Left renal pelvis (tissue), 4 donors: ENCODE measurements at places on chromosomes 5 and 9.
A peak's percentile ranks its signal among the peaks of the same experiment; 100 is the strongest.

- no peak for DNase-seq
Measured at GRCh38 chr9:34046784-34047379, 1.8 kb downstream of the UBAP2 start.

- DNase-seq: no peak
Measured at GRCh38 chr5:154210163-154210562, 19.6 kb downstream of the GALNT10 start.

- no peak for DNase-seq
Measured at GRCh38 chr9:107768224-107768623, 278.7 kb upstream of the KLF4 start.

DNA sequence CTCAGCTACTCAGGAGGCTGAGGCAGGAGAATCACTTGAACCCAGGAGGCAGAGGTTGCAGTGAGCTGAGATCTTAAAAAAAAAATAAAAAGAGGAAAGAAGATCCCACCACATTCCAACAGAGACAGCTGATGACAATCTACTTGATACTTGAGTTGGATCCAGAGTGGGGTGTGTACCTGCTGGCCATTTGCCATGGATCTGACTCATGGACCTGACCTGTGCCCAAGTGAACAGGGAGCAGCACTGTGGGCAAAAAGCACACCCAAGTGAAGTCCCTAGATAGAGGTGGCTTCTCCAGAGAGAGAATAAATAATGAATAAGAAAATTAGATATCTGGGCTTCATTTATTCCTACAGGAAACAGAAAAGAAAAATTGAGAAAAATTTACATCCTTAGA lies 81.2 kb upstream of the MIER3 start:
- no peak for DNase-seq

DNA sequence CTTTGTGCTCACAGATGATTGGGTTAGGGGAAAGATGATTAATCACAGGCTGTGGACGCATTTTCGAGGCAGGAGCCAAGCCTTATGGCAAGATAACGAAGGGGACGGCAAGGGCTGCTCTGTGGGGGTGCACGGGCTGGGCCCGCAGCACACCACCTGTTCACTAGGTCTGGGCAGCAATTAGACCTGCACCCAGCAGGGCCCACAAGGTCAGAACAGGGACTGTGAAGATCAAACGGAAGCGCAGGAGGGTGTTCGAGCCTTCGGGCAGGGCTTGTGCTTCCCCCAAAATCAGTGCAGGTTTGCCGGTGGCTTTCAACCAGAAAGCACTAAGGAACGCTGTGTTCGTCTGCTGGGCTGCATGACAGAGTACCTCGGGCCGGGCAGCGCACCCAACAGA lies 73.7 kb downstream of the UBE2QL1 start:
- DNase-seq: no peak

- DNase-seq: no peak
Measured at GRCh38 chr5:50813691-50814090, 147.3 kb downstream of the PARP8 start.

- no peak for DNase-seq
Measured at GRCh38 chr5:54021431-54022164, 288.8 kb downstream of the ARL15 start.

- no peak for DNase-seq
Measured at GRCh38 chr5:110335361-110336066, 391.0 kb downstream of the TMEM232 start.

GRCh38 chr9:70411930-70412831 lies 2.3 kb downstream of the KLF9 start:
- no peak for DNase-seq

DNA sequence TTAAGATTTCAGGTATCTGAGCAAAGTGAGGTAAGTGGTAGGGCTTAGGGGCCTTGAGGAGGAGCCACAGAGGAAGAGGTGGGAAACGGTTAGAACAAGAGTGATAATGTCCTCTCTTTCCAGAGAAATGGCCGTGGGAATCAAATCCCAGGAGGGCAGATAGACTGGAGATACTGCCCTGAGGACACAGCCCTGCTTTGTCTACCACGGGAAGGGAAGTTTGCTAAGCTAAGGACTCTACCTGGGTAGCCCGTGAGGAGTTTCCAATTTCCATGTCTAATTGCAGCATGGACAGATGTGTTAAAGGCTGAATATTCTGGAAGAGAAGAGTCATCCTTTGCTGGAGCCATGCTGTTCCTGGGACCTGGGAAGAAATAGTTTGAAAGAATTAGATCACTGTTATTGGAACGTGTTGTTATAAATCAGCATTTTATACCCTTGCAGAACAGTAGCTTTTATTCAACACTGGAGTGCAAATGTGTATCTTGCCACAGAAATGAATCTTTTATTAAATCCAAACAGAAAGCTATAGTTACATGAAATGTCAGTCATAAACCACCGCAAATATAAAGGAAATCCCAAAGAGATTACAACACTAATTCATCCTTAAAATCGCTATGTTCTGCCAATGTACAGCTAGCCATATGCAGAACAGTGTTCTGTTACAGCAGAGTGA lies 133.2 kb upstream of the LHFPL2 start:
- DNase-seq: no peak

- DNase-seq: no peak
Measured at GRCh38 chr5:174097486-174098185, 52.1 kb downstream of the NSG2 start.

GRCh38 chr9:27371382-27371781 lies 74.4 kb upstream of the EQTN start:
- DNase-seq: no peak

GRCh38 chr9:87578625-87579024 lies 81.0 kb downstream of the DAPK1 start:
- no peak for DNase-seq

GRCh38 chr5:111606194-111606593 lies 93.9 kb upstream of the STARD4 start:
- DNase-seq: no peak

DNA sequence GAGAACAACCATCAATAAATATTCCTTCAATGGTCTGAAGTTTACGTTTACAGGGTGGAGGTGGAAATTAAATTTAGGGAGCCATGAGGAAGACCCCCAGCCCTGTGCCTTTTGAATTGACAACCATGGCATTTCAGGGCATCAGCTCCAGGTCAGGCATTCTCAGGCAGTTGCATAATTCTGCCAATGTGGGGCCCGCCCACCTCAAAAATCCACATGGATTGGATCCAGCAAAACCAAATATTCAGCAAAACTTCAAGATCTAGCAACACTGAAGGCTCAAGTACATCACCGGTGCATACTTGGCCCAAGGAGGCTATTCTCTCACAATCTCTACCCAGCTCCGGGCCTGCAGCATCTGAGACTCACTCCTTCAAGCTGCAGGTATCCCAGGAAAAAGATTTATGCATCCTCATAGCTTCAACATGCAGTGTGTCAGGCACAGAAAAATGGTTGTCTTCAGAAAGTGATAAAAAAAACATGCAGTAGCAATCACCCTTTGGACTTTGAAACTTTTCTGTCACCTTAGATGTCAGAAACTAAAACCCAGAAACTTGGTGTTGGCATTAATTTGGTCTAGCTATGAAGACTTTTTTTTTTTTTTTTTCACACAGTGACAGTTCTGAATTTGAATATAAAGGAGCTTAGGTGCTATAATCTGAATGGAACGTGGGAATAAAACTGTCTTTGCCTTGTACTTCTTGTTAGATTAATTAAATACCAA lies 21.4 kb upstream of the ANXA2R start:
- no peak for DNase-seq

DNA sequence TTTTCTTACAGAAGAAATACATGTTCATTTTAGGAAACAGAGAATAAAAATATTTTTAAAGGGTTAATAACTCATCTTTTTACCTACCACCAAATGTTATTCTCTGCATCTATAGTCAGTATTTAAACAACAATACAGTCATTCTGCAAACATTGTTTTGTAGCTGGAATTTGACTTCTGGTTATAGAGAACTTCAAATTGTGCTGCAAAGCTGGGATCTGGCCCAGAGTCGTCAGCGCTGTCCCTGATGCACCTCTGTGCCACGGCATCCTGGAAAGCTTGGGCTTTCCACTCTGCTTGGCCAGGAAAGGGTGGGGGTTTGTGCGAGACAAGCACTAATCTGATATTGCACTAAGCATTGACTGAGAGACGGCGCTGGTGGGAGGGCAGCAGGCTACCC lies 5.0 kb upstream of the GFPT2 start:
- DNase-seq: no peak

GRCh38 chr9:82180711-82181110 lies 192.1 kb downstream of the SPATA31D1 start:
- no peak for DNase-seq

DNA sequence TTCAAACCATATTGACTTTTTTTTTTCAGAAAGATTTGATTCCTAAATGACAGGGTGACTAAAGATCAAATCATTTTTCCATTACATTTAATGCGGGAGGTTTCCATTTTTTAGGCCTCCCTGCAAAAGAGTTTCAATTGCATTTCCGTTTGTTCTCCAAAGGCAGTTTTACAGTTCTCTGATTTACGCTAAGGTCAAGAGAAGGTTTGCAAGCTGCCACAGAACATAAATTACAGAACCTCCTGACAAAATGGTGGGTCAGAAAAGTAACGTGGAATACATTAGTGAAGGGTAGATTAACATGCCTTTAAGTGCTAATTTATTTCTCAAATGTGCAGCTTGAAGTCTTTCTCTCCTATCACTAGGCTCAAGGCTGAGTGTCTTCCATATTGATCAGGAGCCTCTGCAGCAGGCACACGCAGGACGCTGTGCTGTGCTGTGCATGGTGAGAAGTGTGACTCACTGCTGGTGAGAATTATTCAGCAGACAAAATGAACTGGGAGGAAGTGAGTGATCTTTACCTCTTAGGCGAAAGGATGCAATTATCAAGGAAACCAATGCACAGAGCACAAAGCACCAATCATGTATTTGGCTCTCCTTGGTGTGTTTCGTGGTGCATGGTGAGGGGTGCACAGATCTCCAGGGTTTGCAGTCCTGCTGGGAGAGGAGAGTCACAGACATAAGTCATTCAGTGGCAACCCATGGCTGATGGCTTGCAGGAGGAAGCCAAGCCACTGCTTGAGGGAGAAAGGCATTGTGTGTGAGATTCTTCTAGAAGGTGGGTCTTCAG lies 136.3 kb downstream of the TENT4A start:
- DNase-seq: peak; percentile 41

DNA sequence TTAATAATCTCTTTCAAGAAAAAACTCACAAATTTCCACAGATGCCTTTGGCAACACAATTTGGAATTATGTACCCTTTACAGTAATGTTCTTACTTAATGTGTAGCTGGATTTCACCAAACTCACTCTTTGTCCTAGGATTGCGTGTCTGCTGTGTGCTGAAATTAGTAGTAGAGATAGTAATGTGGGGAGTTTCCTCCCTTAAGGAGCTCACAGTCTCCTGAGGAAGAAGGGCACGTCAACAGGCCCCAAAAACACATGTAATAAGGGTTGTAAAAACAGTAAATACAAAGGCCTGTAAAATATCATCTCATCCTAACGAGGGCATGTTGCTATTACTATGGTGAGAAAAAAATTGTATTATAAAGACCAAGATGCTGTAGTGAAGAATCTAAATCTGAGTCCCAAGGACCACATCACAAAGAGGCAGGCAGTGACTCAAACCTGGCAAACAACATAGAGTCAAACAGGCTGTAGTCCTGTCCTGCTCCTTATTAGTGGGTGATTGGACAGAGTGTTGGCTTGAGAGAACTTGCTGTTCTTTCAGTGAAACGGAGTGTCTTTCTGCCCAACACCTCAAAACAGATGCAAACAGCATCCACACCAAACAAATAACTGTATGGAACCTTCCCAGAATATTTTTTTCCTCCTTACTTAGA lies 83.2 kb upstream of the PAPPA start:
- DNase-seq: no peak
